ENCODE measurements at places on chromosomes 16 and 17.

- DNase-seq, result no peak
These were observed 110.2 kb upstream of the ELAC2 start for GRCh38 chr17:13127921-13128602.

GRCh38 chr17:49576917-49577649, 1.4 kb downstream of the NXPH3 start:
- DNase-seq, result no peak

GRCh38 chr17:44069974-44070454, 521 bp upstream of the G6PC3 start:
- no peak for DNase-seq

DNA sequence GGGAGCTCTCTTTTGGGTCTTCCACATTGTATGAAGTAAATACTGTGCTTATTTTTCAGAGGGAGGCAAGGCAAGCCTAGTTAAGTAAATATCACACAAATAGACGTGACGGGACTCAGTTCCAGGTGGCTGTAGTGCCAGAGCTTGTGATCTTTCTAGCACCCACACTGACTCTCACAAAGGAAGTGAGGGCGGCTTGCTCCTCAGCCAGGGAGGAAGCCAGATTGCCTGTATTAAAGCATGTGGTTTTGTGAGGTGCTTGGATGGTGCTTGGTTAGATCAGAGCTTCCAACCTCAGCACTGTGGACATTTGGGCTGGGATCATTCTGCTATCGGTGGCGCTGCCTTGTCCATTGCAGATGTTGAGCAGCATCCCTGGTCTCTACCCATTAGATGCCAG, 80.1 kb downstream of the VAT1L start:
- DNase-seq, result no peak

DNA sequence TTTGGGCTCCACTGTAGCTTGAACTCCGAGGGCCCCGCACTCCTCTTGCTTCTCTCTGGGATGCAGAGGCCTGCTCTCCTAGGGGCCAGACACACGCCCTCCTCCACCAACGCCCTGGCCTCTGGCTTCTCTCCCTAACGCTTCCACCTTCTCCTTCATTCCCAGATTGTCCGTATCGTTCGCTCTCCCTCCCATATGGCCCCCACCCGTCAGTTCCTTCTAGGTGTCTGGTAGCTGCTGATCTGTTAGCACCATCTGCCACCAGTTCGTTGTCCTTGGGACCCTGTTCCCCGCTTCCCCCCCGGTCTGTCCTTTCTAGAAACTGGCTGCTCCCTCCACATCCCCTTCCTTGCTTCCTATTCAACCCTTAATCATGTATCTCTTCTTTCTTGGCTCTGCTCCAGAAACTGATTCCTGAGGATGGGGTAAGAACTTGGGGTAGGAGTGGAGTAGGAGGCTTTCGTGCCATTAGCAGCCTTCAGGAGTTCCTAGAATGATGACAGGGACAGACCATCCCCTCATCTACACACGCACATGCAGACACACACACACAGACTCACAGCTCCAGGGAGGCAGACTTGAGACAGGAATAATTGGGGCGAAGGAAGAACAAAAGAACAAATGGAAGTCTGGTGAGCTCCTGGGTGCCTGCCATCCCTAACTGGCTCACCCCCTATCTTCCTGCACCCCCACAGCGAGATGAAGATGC, 4.3 kb downstream of the ATP1B2 start:
- no peak for DNase-seq

GRCh38 chr17:67438667-67439066, 61.6 kb downstream of the PITPNC1 start:
- DNase-seq, result no peak

DNA sequence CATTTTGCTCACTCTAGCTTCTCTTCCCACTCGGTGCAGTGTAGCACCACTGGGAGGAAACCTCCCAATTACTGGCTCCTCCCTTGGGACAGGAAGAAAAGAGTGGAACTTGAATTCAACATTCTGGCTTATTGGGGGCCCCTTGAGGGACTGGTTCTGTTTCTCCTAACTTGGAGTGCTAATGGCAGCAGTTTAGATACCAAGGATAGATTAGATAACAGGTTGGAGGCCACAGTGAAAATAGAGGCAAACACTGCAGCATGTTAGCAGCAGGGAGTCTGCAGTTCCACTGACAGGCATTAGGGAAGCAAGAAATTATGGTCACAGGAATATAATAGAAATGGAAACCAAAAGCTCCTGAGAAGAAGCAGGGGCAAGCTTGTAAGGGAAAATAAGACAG, 322.0 kb downstream of the ABCC12 start:
- no peak for DNase-seq

DNA sequence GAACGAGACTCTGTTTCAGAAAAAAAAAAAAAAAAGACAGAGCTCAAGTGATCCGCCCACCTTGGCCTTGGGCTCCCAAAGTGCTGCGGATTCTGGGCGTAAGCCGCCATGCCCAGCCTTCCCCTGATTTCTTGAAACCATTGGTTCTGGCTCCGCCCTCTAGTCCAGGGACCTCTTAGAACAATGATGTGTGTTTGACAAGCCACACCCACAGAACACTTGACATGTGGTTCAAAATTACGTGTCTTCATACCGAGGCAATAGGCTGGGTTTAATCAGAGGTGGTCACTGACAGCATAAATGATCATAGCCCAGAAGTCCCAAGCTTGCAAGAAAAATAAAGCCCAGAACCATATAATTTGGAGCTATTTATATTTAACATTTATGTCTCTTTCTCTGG, 23.0 kb downstream of the KNOP1 start:
- DNase-seq, result no peak

- no peak for DNase-seq
These were observed 144.8 kb upstream of the CCL2 start for GRCh38 chr17:34110315-34110714.

All from activated naive CD4-positive, alpha-beta T cell treated with anti-CD3 and anti-CD28 coated beads, Interleukin-2, amount 50 U/mL, for 16 hours (primary cell).